Left kidney (tissue), 8 donors: ENCODE measurements at places on chromosomes 3 and 15.
A peak's percentile ranks its signal among the peaks of the same experiment; 100 is the strongest.

DNA sequence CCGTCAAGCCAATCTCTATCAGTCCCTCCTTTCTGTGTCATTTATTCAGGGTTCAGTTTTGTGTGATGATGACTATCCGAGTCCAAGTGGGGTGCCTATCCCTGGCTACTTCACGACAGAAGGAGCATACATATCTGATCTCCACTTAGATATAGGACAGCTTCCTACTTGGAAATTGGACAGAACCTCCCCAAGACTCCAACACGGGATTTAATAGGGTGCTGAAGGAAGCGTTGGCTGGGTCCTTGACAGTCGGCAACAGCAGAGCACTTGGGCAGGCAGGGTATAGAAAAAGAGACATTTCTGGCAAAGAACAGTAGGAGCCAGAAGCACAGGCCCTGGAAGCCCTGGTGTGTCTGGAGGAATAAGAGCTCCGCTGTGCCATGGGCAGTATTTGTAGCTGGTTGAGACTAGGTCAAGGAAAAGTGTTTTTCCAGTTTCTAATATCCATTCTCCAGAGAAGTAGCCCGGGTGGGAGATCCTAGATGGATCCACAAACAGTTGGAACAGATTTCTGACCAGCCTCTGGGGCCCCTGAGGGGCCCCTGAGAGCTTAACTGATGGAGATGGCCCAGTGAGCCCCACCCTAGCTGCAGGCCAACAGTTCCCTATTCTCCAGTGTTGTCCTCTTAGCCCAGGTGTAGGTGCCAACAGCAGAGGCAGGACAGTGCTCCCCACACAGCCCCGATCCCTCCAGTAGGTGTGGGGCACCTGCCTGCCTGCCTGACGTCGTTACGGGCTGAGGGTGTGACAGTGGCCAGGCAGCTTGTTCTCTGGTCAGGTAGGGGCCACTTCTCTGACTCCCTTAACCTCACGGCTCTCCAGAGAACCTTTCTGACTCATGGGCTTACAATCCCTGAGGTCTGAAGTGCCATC, 130.8 kb downstream of the CHCHD6 start:
- no peak for DNase-seq

DNA sequence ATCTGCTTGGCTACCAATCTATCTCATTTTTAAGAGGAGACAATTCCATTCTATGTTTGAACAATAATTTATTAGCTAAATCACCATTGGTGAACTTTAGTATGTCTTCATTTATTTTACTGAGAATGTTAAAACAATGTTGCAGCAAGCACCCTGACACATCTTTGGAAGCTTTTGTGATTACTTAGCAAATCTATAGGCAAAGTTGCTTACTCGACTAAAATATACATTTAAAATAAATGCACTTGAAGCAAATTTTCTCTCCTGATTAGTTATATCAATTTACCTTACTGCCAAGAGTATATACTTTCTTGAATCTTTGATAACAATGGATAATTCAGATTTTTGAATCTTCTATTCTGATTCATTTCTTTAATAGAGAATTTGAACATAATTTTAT, 29.8 kb upstream of the PLSCR1 start:
- no peak for DNase-seq

DNA sequence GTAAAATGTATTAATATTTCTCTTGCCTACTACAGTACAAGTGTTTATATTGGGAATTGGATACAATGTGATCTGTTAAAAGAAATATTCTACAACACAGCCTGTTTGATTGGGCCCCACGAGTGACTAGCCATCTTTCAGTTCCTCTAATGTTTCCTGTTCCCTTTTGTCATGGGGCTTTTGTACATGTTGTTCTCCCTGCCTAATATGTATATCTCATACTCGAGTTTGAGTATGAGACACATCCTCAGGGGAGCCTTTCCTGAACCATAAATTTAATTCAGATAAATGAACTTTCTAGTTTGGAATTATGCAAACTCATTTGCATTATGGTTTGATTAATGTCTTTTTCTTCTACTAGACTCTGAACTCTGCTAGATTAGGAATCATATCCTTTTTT, 65.5 kb downstream of the MEF2A start:
- no peak for DNase-seq

- no peak for DNase-seq
Observed at GRCh38 chr15:55218056-55218455, 21.3 kb upstream of the RSL24D1 start.

GRCh38 chr3:132064114-132064513, 29.3 kb upstream of the CPNE4 start:
- no peak for DNase-seq

DNA sequence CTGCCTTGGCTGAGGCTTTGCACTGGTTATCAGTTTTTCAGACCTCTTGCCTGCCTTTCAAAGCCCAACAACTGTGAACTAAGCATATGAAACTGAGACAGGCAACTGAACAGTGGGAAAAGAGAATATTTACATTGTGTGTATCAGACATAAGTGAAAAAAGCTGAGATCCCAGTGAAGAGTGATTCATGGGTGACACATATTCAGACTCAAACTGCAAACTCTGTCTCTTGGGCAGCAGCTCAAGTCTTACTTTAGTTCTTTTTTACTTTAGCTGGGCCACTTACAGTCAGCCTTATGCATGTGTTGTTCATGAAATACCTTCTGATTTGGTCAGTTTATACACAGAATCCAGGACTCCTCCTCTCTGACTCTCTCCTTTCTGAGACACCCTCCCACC, 19.2 kb downstream of the SUCLG2 start:
- no peak for DNase-seq

- DNase-seq, result no peak
Observed at GRCh38 chr3:105235221-105235620, 131.5 kb upstream of the ALCAM start.

GRCh38 chr3:99712291-99712954, 74.0 kb downstream of the COL8A1 start:
- DNase-seq, result no peak

- no peak for DNase-seq
Observed at GRCh38 chr15:87563869-87564268, 692.7 kb downstream of the NTRK3 start.

DNA sequence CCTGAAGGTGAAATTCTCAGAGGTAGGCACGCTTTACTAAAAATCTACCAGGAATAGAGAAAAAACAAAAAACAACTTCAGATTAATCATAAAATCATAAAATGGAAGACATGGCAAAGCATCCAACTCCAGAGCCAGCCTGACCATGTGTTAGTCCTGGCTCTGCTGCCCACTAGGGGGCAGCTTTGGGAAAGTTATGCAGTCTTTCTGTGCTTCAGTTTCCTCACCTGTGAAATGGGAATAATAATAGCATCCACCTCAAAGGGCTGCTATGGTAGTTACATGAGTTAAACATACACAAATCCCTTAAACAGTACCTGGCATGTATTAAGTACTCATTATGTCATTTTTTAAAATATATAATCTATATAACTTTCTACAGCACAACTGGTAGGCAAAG, 52.3 kb downstream of the WNT5A start:
- no peak for DNase-seq

DNA sequence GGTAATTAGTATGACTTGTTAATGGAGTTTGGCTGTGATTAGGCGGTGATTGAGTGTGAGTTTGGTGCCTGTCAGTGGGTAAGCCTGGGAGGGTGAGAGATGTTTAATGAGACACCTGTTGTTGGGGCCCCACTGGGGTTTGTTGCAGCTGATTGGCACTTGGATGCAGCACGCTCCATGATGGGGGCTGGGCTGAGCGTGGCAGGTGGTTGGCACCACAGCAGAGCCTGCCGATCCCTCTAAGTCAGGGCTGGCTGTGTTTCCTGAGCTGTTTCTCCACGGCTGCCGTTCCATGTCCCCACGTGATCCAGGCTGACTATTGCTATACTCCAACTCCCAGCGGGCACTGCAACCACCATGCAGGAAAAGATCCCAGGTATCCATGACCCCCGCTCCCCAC, 93.5 kb upstream of the ARRDC4 start:
- no peak for DNase-seq

DNA sequence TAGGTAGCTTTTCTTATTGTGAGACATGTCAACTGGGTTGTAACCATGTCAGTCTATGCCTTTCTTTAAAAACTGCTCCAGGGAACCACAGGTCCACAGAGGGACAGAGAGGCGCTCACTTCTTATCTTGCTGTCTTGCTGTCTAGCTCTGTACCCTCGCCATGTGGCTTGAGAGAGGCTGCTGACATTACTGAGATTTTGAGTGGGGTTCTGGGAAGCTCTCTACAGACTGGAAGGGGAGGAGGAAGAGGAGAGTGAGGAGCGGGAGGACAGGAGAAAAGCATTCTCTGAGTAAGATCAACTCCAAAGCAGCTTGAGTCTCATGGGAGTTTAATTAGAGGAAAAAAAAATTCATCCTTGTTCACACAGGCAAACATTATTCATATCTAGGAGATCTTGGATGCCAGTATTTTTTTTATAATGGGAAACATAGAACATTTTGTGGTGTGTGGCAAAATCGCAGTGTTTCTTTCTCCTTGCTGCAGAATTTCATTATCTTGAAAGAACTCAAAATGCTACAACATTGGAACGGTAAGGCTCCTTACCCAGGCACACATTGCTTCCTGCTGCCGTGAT, 1037.0 kb upstream of the NR2F2 start:
- DNase-seq, result no peak

DNA sequence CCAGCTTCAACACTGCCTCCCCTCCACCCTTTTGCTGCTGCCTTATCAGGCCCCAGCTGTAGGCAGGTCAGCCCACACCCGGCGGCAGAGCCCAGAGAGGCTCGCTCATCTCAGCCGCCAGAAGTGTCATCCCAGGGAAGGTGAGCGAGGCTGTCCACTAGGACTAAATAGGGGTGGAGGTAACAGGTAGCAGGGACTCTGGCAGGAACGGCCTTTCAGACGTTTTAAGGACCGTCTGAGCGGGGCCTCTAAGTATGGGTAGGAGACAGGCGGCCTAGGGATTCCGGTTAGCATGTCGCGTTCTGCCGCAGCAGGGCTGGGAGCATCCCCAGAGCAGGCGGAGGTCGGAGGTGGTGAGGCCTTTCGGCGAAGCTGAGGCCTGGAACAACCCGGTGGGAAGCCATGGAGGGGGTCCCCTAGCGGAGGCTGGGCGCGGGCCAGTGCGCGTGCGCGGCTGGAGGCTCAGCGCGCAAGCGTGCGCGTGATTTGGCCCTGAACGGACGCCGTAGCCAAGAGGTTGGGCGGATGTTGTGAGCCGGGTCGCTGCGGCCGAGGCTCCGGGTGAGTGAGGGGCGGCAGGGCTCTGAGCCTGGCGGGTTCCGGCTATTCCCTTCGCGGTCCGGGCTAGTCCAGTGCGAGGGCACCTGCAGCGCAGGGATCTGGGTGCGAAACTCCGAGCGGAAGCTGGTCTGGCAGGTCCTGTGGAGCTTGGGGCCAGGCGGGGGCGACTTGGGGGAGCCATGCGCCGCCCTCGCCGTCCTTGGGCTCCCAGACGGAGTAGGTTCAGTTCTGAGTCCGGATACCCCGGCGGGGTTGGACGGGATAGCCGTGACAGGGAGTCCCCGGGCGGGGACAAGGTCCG, at the start of the genes MST1 and RNF123:
MST1 (minus strand) TSS at position 429 of the 862 bp plus-strand sequence. CDS start 783 bp downstream, outside the sequence.
RNF123 (plus strand) TSS at position 512 of the 862 bp plus-strand sequence. CDS start 1,609 bp downstream, outside the sequence.
- peak; percentile 93 for DNase-seq

DNA sequence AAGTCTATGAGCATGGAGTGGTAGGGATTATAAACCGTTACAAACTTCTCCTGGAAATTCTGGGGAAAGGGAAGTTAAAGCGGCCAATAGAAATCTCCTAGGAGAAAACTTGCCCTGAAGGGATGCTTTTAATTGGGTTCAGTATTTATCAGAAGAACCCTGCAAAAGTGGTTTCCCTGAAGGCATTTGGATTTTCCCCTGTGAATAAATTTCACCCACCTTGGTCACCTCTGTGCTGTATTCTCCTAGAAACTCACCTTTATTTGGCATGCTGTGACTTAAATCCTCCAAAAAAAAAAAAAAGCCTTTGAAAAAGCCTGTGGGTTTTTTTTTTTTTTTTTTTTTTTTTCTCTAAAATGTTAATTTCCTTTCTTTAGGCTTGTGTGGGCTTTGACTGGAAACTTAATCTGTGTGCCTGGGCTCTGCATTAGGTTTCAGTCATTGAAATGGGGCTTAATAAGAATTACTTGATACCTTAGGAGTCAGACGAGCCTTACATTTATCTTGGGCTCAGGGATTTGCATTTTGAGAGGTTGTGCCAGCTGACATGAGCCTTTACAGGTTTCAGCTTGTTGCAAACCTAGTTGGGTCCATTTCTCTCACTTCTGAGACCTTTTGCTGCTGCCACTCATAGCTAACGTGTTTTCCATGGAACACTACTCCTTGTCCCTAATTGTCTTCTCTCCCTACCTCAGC, 22.0 kb downstream of the TGFBR2 start:
- no peak for DNase-seq

GRCh38 chr3:30508339-30508738, 98.1 kb upstream of the TGFBR2 start:
- no peak for DNase-seq

DNA sequence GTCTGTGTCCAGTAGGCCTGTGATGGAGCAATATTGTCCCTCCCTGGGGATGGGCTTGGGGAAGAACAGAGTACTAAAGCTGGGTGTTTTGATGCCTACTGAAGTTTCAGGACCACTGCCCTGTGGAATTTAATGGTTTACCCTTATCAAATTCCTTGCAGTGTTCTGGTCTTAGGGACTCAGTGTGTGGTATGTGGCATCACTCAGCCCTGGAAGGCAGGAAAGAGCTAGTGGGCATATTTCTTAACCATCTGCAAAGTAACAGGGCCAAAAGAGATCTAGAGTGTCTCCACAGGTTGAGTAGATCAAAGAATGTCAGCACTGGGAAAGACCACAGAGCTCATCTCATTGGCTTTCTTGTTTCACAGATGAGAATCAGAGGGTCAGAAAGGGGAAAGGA, 11.8 kb upstream of the SCN10A start:
- DNase-seq, result no peak

DNA sequence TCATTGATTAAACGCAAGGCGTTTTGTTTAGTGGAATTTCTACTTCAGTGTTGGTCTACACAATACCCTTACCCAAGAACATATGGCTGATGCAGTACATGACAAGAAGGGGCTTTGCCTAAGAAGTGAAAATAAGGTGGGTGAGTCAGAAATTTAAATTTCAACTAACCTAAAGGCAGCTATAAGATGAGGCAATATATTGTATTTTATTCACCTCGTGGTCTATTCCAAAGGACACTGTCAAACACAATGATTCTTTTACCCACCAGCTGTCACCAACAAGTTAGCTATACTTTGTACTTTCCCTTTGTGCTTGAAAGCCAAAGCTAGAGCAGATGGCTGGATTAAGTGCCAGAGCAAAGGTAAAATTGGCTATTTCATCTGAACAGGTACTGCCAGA, 10.9 kb upstream of the SETMAR start:
- no peak for DNase-seq

DNA sequence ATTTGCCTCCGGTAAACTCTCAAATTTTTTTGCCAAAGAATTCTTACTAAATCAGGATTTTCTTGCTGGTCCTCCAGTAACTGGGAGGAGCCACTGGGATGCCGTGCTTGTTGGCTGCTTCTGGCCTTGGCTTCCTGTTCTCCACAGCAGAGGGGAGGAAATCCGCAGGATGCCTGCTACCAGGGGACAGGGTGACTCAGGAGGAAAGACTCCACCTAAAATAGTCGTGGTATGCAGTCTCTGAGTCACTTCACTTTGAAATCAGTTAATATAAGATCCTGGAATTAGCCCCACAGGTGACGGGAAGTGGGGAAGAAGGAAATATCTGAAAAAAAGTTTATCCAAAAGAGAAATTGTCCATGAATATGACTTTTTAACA, 6.5 kb upstream of the TM4SF18 start:
- DNase-seq, result no peak
